ENCODE measurements at places on chromosomes 5 and 9. TPM values are rescaled to one million over a fixed set of nuclear protein-coding genes. Genes with fewer than 3 reads are reported as not detected.

DNA sequence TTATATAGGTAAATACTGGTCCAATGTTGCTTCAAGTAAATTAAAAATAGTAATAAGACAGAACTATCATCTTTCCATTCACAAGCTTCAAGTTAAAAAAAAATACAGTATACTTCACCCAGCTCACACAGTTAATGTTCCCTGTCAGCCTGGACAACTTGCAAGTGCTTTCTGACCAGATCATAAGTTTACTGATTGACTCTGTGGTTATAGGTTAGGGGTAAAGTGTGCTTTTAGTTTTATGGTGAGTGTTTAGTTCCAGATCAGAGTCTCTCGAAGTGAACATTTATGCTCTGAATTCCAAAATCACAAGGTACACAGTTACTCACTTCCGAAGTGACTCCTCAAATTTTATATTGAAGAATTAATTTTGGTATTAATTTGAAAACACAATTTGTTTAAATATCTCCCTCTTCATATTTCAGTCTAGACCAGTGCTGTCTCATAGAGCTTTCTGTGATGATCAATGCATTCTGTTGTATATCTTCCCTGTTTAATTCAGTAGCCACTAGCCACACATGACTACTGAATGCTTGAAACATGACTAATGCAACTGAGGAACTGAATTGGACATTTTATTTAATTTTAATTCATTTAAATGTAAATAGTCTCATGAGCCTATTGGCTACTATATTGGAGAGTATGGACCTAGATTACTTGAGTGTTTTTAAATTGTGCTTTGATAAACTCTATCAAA lies 90.7 kb downstream of the MEF2C start:
- no peak for DNase-seq

DNA sequence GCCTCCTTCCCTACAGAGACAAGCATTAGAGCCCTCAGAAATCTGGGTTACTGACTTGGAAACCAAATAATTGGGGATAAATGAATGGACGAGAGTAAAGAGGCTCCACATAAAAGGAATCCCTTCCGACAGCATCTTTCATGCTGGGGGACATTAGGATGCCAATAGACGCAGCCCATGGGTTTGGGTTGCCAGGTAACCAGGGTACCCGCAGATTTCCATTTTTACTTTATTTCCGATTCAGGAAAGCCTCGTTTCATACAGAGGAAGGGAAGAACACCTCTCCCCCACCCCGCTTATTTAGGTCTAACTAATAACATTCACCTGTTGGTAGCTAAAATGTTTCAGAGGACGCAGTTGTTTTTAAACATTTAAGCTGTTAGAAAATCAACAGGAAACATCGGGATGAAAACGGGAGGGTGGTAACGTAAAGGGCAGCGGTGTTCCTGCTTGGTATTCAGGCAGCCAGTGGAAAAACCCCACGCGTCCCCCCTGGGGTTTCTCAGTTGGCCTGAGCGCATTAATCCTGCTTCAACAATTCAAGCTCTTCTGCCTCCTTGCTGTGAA lies 179.5 kb downstream of the YTHDC2 start:
- DNase-seq: no peak

DNA sequence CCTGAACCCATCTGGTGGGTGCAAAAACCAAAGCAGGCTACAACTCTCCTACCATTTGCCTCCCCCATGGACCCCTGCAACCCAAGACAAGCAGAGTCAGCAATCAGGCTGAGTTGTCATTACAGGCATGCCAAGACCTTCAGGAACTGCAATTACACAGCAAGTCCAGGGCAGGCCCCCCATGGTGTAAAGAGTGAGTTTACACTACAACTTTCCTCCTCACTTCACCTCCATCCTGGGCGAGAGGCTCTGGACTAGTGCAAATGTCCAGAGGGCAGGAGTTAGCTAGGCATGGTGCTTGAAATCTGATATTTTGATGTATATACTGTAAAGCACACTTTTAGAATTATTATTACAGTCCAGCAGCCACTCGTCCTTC lies 7.0 kb upstream of the P4HA2 start:
- DNase-seq: no peak

GRCh38 chr9:92963831-92964606 lies 16.7 kb downstream of the FGD3 start:
- peak; percentile 84 for DNase-seq

Gene OBP2B
- not detected for polyA plus RNA-seq

Gene ENHO
- 2.3 TPM for polyA plus RNA-seq

Data from CD14-positive monocyte (primary cell).